ENCODE measurements at places on chromosomes 2 and 18.

- no peak for DNase-seq
Measured at GRCh38 chr2:45859682-45860081, 208.2 kb downstream of the PRKCE start.

DNA sequence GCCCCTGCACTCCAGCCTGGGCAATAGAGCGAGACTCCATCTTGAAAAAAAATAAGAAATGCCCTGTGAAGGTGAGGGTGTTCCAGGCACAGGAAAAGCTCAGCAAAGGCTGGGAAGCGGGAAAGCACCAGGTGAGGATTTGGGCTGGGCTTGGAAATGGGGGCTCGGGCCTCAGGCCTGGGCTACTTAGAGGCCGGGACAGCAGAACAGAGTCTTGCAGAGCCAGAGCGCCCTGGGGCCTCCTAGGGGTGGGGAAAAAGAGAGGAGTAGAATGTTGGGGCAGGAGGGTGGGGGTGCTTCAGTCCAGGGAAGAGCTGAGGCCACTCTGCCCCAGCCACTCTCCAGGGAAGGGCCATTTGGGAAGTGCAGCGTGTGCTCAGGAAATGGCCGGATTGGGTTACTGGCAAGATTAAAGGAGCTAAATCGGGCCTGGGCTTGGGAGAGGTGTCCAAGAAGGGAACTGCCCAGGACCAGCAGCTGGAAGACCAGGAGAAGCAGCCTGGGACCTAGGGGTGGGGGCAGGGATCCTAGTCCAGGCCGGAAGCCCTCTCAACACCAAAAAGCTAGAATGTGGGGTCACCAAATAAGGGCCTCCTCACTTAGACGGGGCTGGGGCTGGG, 13.8 kb upstream of the DES start:
- DNase-seq: no peak

DNA sequence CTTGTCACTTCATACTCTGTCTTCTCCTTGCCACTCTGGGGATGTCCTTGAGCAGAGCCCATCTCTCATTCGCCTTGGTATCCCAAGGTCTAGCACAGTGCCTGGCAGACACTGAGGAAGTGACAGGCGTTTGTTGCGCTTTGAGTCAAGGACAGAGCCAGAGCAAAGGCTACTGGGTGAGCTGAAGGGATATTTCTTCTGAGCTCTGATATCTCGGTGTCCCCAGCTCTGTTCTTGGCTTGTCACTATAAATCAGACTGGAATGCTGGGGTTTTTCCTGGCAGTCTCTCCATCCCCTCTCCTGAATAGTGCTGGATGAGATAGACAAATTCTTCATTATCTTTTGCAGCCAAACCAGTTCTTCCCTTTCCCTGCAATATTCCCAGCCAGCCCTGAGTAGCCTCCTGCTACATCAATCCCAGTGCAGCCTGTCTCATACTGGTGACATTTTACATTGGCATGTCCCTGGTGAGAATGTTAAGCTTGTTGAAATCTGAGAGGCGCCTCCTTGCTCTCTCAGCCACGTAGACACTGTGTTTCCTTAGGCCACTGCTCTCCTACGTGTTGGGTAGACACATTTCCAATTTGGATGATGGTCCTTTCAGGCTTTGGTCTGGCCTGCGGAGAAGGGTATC, 61.7 kb downstream of the CTIF start:
- DNase-seq: no peak

DNA sequence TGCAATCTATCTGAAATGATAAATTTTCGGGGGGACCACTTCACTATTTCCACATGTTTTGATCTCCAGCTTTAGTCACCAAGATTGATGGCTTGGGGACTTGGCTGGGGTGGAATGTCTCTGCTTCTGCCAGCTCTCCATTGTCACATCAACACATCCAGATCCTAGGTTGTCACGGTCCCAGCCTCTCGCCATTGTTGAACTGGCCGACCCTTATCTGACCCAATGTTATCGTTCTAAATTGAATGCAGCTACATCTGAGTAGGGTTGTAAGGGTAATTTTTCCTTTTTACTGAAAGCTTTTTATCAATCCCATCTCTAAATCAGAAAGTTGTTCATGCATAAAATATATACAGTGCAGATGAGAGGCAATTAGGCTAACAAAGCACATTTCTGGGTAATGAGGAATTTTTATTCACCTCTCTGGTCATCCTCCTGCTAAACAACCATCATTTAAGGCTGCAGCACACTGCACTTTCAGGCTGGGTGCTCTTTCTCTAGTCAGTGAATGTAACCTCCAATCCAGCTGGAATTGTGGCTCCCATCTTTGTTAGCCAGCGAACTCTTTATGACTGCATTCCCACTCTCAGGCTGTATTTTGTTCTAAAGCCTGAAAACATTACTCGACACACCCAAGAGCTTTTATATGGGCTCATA, 128.2 kb downstream of the COL4A4 start:
- no peak for DNase-seq

GRCh38 chr2:105873721-105874120, 129.0 kb downstream of the NCK2 start:
- no peak for DNase-seq

GRCh38 chr18:10182009-10182624, 268.3 kb downstream of the VAPA start:
- DNase-seq: no peak

Data from LNCaP clone FGC (cell line).